CD4-positive, alpha-beta memory T cell (primary cell): ENCODE measurements at places on chromosomes 2 and 18.

- DNase-seq, result no peak
These were observed 50.9 kb downstream of the PLEKHA3 start for GRCh38 chr2:178531168-178531567.

GRCh38 chr2:220224691-220225543, 597.5 kb downstream of the SLC4A3 start:
- DNase-seq, result no peak

GRCh38 chr2:241981076-241981700, 111.7 kb downstream of the RTP5 start:
- no peak for DNase-seq

DNA sequence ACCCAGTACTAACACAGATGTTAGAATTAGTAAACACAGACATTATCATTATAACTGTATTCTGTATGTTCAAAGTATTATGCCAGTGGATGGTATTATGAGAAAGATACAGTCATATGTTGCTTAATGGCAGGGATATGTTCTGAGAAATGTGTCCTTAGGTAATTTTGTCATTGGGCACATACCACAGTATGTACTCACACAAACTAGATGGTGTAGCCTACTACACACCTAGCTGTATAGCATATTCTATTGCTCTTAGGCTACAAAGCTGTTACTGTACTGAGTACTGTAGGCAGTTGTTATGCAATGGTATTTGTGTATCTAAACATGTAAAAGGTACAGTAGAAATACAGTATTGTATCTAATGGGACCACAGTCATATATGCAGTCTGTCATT, 53.8 kb downstream of the GTF3C3 start:
- no peak for DNase-seq

- DNase-seq, result no peak
These were observed 17.3 kb downstream of the C2orf76 start for GRCh38 chr2:119349289-119349688.

- DNase-seq, result no peak
These were observed 122.5 kb downstream of the MAIP1 start for GRCh38 chr2:200077838-200078237.

- no peak for DNase-seq
These were observed 888.4 kb downstream of the TSN start for GRCh38 chr2:122643725-122644329.

DNA sequence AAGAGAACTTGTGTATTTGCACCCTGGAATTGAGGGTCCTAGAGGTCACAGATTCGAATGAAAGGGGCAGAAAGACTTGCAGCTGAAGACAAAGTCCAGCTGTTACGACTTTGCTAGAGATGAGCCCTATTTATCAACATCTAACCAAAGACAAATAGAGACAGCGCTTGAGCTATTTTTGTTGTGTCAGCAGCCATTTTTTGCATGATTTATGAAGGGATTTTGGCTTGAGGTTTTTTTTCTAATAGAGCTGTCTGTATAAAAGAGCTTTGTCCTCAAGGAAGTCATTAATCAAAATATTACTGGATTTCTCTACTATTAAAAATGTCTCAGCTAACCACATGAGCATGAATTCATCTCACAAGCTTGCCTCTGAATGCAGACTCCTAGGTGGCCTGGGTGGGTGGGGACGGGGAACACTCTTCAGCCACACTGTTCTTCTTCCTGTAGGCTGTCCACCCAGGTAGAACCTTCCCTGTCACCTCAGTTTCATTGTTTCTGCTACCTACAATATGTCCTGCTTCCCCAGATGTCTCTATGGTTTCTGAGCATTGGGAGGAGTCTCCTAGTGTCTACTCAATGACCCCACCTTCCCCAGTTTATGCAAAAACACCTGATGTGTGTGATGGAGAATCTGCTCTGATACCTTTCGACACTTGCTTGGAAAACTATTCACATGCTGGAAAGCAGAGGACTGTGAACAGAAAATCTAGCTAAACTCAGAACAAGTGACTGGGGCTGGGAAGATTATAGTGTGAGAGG, 7.2 kb upstream of the CD226 start:
- no peak for DNase-seq

- no peak for DNase-seq
These were observed 11.1 kb downstream of the TRAPPC8 start for GRCh38 chr18:31931886-31932240.

- DNase-seq, result no peak
These were observed 81.9 kb upstream of the ZNF397 start for GRCh38 chr18:35158728-35159450.

DNA sequence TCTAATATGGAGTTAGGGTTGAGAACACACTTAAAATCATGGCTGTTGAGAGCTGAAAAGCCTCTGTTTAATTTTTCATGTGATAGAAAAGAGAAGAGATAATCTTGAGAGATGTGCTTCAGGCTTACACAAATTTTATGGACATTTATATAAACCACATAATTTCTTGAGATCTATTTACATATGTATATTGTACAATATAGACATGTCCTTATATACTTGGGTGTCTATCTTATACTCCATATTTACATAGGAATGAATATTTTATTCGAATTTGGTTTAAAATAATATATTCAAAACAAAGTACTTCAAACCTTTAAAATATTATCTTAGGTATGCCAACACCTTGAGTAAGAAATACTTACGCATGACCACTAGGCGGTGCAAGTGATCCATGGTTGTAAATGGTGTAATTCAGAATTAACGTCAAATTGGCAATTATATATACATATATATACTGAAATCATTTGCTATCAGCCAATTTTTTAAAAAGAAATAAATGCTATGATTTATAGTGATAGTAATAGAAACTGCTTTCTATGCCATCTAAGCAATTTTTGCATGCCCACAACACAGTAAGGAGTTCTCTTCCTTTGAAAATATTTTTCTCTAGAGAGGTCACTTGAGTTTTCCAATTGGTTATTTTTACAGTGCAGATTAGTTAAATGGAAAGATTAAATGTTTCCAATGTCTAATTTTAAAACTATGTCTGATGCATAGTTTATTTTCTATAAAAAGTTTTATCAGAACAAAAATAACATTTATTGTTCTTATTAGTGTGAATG, 37.6 kb upstream of the SPAG16 start:
- peak; percentile 37 for DNase-seq

GRCh38 chr2:237629739-237630138, 2.4 kb downstream of the LRRFIP1 start:
- no peak for DNase-seq

DNA sequence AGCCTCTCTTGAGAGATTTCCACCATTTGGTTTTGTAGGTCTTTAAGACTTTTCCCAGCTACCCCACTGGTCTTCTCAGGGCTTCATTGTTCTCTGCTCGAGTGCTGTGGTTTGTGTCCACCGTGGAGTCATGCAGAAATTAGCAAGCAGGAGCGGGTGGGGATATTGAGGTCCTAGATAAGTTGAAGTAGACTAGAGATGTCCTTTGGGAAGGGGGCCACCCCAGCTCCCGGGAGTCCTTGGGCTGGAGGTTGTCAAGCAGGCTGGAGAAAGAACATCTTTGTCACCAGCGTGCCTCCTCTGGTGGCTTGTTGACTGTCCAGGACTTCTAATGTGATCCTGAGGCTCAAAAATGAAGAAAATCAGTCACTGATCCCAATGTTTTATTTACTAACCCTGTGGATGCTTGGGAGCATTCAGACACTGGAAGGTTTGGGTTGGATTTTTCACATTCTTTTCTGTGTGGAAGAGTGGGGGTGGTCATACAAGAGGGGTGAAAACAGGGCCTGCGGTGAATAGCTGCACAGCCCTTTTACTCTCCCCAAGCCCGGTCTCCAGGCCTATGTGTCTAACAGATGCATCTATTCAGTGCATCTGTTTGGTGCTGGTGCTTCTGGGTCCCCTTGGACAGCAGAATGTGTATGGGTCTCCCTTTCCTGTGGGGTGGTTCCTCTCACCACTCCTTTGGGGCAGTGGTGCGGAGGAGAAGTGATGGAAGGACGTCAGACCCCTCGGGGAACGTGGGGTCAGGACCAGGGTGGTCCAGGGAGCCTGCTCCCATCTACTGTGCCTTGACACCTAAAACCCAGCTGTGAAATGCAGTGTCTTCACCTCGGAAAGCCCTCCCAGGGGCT, 208.1 kb downstream of the KLHL29 start:
- no peak for DNase-seq

DNA sequence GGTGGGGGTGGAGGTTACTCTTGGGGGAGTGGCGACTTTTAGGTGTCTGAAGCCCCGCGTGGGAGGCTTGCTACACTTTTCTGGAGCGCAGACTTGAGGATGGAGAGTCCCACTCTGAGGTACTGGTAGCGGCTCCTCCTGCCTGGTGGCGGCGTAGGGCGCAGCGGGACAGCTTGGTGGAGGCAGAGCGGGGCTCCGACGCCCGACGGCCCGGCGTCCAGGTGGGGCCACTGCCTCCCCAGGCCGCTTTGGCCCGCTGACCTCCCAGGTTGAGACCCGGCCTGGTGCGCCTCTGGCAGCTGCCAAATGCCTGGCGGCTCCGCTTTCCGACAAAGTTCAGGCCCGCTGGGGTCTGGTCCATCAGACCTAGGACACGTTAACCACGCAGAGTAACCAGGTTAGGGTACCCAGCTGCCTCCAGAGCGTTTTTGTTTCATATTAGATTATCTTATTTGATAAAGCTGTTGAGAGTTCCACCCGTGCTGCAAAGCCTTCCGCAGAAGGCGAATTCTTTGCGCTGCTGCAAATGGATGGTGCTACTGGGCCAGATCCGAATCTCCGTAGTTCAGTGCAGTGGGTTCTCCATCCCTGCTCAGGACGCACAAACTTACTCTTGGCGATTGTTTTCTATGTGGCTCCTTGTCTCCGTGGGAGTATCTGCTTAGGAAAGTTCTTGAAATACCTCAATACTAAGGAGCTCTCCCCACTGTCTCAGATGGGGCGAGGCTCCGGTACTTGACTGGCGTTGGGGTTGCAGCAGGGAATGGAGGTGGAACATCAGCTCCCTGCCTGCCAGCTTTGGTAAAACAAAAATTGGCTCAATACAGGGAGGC, 405.9 kb downstream of the XIRP2 start:
- DNase-seq, result no peak

DNA sequence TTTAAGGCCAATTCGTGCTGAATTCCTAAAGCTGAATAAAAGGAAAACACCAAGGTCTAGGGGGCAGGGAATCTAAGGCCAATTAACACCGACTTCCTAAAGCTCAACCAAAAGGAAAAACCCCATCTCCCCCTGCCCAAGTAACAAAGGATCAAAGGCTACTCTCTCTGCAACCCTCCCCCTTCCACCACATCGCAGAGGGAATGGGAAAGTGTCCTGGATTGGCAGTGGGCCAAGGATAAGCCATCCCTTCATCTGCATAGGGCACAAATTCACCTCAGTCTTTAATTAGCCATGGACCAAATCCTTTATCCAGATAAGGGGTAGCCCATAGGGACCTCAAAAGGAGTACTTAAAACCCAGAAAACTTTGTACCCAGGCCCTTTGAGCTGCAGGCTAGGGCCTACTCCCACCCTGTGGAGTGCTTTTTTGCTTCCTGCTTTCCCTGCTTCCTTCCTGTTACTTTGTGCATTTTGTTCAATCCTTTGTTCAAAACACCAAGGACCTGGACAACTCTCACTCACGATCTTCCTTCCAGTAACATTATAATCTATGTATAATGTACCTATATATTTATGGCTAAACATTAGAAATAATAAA, 2119.8 kb upstream of the CELF4 start:
- DNase-seq, result no peak

DNA sequence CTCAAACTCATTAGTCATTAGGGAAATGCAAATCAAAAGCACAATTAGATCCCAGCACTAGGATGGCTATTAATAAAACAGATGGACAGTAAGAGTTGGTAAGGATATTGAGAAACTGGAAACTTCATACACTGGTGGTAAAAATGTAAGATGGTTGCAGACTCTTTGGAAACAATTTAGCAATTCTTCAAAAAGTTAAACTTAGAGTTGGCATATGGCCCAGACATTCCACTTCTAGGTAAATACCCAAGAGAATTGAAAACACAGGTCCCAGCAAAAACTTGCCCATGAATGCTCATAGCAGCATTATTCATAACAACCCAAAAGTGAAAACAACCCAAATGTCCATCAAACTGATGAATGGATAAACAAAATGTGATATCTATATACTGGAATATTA, 84.9 kb upstream of the ZFP36L2 start:
- DNase-seq, result no peak

GRCh38 chr2:55460562-55460961, 40.9 kb upstream of the CCDC88A start:
- no peak for DNase-seq

GRCh38 chr2:70181363-70181956, 9.4 kb downstream of the C2orf42 start:
- DNase-seq, result no peak

GRCh38 chr2:232629129-232629475, 4.3 kb upstream of the EFHD1 start:
- no peak for DNase-seq

- no peak for DNase-seq
These were observed 1481.6 kb upstream of the PIK3C3 start for GRCh38 chr18:40473221-40474029.

DNA sequence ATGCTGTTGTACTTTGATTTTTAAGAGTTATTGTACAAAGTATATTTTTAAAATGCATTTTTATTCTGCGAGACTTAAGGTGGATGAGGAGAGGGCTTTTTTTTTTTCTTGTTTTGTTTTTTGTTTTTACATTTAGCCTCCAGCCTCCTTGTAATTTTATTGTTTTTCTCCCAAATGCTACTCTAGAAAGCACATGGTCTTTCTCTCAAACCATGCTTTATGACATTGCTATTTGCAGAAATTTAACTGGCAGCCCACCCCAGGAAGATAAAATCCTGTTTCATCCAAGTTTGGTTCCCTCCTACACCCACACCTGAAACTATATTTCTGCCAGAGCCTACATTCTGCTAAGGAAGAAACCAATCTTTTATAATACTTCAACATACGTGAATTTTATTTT, 184.6 kb downstream of the ARHGAP15 start:
- DNase-seq, result no peak

GRCh38 chr2:157359628-157360027, 34.0 kb upstream of the ERMN start:
- no peak for DNase-seq

DNA sequence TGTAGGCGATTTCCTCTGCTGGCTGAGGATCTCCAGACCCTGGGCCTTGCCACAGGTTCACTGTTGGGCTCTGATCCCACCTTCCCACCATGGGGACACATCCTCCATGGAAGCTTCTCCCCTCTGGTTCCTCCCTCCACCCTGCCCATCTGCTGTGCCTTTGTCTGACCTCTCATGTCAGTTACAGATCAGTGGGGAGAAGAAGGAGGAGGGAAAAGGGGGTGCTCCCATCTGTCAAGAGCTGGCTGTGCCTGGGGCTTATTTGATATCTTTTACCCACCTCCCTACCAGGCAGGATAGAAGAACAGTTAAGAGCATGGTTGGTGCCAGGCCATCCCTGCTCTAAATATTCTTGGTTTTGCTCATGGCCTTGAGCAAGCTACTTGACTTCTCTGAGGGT, 12.3 kb upstream of the DNAJB2 start:
- DNase-seq, result no peak

GRCh38 chr2:164474873-164475272, 146.4 kb downstream of the GRB14 start:
- DNase-seq, result no peak

GRCh38 chr2:174561972-174562370, 35.6 kb downstream of the WIPF1 start:
- DNase-seq, result no peak
